Calu3 (cell line): ENCODE measurements at places on chromosomes 1 and 21. TPM values are rescaled to one million over a fixed set of nuclear protein-coding genes. Genes with fewer than 3 reads are reported as not detected.
A peak's percentile ranks its signal among the peaks of the same experiment; 100 is the strongest.

DNA sequence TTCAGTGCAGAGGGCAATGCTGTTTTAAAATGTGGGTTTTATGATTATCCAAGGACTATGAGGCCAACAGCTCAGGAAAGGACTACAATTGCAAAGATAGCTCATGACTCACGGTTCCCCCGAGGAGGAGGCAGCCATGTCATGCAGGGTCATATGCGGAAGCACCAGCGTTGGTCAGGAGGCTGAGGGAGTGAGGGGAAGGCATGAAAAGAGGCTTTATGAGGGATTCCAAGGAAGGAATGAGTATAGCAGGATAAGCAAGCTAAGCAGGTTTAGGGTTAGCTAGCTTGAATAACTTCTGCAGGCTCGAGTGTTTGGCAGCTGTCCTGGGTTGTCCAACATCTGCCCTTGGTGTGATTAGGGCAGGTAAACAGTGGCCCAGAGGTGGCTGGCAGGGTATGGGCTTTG is 495.1 kb downstream of the SETD4 start:
- DNase-seq = peak; percentile 68

The SHE gene
- total RNA-seq = not detected in 2 replicates

The NR5A2 gene
- 6.9 and 9.5 TPM in 2 replicates for total RNA-seq

The AMPD1 gene
- total RNA-seq = not detected in 2 replicates

DNA sequence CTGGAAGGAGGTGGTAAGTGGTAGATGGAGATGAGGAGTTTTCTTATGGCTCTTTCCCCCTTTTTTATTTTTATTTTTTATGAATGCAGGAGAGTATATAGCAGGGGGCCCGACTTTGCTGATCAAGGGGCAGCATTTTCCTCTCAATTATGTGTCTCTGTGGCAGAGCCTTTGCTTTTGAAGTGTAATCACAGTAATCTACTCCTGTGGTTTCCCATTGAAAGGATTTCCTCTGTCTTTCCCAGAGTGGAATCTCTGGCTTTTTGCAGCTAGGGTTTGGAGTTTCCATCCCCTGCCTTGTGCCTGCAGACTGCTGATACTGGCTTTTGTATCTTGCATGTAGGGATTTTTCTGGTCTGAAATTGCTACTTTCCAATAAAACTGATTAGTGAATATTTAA is 29.1 kb downstream of the ARID1A start:
- DNase-seq = no peak

GRCh38 chr21:40404396-40404800 is 442.6 kb downstream of the DSCAM start:
- no peak for DNase-seq

- DNase-seq = no peak
Measured at GRCh38 chr21:18772404-18772803, 368.8 kb upstream of the TMPRSS15 start.

The INAVA gene
- 167 and 175 TPM in 2 replicates for total RNA-seq

GRCh38 chr1:156122519-156123355 is 8.2 kb downstream of the LMNA start:
- DNase-seq = peak; percentile 77

DNA sequence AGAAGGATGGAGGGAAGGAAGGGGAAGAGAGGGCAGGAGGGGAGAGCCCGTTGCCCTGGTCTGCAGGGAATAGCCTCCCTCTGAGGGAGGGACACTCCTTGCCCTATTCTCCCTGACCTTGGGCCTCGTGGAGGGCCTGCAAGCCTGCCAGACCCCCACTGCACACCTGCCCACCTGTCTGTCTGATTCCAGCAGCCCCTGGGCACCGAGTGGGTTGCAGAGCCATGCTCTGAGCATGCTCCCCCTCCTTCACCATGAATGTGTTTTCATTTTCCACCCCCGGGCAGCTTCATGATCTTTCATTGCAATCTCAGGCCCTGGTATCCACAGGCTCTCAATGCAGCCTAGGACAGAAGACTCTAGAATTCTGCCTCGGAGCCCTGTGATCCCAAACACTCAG is 5.1 kb upstream of the NPHP4 start:
- no peak for DNase-seq

DNA sequence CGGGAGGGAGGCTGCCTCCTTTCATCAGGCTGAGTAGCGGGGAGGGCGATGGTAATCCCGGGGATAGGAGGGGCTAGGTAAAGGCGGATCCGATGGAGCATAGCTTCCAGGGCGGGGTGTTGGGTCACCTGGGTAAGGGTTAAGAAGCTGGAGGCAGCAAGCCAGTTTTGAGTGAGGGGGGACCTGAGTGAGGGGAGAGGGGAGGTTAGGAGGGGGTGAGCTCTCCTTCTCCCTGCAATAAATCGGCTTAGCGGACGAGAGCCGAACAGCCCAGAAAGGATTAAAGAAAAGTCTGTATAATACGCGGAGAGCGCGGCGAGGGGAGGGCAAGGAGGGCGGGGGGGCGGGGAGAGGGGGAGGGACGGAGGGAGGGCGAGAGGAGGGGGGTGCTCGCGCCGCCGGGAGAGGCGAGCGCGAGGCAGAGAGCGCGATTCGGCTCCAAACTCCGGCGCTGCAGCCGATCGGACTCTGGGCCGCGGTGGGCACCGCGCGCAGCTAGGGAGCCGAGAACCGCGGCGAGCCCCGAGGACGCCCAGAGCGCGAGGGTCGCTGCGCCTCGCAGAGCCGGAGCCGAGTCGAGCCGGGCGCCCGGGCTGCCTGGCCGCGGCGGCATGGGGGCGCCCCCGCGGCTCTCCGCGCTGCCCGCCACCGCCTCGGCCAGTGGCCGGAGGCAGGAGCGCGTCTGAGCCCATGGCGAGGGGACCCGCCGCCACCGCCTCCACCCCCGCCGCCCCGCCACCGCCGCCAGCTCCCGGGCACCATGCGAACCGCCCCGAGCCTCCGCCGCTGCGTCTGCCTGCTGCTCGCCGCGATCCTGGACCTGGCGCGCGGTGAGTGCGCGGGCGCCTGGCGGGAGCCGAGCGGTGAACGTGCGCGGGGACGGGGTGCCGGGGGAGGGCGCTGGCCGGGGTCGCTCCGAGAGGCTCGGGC is at the start of gene IGSF21:
Gene IGSF21 (plus strand): TSS at position 430 of the 930 bp plus-strand sequence. CDS start 331 bp downstream, at position 761.
- DNase-seq = no peak

GRCh38 chr1:210328746-210329503 is at the start of gene HHAT:
HHAT (plus strand) TSS chr1:210328902; CDS start chr1:210348976, 20,074 bp downstream.
- peak; percentile 84 for DNase-seq

GRCh38 chr1:2151252-2151651 is 43.3 kb downstream of the FAAP20 start:
- DNase-seq = no peak

The CFHR5 gene
- not detected in 2 replicates for total RNA-seq

DNA sequence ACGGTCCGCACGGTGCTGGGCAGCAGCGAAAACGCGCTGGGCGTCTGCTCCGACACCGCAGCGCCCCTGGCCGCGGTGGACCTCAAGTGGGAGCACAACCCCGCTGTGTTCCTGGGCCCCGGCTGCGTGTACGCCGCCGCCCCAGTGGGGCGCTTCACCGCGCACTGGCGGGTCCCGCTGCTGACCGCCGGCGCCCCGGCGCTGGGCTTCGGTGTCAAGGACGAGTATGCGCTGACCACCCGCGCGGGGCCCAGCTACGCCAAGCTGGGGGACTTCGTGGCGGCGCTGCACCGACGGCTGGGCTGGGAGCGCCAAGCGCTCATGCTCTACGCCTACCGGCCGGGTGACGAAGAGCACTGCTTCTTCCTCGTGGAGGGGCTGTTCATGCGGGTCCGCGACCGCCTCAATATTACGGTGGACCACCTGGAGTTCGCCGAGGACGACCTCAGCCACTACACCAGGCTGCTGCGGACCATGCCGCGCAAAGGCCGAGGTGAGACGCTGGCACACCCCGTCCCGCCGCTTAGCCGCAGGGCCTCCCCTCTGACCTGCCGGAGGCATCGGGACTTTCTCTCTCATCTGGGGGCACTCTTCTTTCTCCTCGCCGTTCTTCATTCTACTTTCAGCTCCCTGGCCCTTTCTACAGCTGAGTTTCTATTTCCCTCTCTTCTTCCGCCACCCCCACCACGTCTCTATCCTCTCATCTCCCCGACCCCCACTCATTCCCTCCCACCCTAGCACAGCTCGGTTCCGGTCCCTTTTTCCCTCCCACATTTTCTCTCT is 1.0 kb downstream of the NPR1 start:
- DNase-seq = peak; percentile 28

DNA sequence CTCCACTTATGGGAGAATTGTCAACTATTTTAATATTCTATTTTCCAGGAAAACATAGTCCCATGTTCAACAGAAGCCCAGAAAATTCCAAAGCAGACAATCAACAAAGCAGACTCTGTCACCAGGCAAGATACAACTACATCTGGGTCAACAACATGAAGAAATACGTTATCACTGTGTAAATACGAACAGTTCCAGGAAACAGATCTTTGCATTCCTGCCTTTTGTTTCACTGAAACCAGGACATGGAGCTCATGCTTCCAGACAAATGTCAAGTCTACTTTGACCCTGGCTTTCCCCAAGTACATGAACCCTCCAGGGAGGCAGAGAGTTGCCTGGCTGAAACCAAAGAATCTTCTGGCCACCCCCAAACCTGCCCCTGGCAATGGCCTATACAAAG is 106.7 kb downstream of the SETD4 start:
- no peak for DNase-seq

The TNFSF18 gene
- not detected in 2 replicates for total RNA-seq

The USH2A gene
- not detected in 2 replicates for total RNA-seq

The SPRR5 gene
- total RNA-seq = not detected in 2 replicates

DNA sequence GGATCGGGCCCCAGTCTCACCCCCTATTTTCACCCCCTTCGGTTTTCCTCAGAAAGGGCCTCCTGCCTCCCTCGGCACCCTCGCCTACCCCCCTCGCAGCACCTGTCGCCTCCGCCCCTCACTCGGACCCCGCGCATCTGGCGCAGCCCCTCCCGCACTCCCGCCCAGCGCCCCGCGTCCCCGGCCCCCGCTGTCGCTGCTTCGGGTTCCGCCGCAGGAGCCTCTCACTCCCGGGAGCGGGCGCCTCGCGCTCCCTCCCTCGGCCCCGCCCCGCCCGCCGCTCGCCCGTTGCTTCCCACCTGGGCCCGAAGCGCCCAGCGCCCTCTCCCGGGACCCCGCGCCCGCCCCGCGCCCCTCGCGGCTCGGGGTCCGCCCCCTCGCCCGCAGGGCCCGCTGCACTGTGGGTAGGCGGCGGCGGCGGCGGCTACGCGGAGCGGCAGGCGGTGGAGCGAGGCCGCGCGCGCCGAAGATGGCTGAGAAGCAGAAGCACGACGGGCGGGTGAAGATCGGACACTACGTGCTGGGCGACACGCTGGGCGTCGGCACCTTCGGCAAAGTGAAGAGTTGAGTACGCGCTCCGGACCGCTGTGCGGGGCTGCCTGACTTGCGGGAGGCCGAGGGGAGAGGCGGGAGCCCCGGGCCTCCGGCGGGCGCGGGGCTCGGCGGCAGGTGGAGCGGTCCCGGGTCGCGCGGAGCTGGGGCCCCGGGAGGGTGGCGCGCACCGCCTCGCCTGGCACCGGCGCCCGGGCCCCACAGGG is at the start of gene PRKAA2:
Gene PRKAA2 (plus strand): TSS at position 396 of the 758 bp plus-strand sequence. CDS start 74 bp downstream, at position 470.
- peak; percentile 68 for DNase-seq

The FCGR3B gene
- total RNA-seq = not detected in 2 replicates

The GJA8 gene
- total RNA-seq = not detected in 2 replicates

GRCh38 chr1:111236806-111237205 is 9.3 kb downstream of the CHI3L2 start:
- peak; percentile 22 for DNase-seq

The OLIG2 gene
- total RNA-seq = not detected in 2 replicates

The ATP1A4 gene
- not detected in 2 replicates for total RNA-seq

The PTAFR gene
- total RNA-seq = 2.4 and 2.5 TPM in 2 replicates

GRCh38 chr1:193185901-193186731 is at the start of gene B3GALT2:
B3GALT2 (minus strand) TSS chr1:193186613; CDS start chr1:193181562, 5,051 bp downstream.
- no peak for DNase-seq

DNA sequence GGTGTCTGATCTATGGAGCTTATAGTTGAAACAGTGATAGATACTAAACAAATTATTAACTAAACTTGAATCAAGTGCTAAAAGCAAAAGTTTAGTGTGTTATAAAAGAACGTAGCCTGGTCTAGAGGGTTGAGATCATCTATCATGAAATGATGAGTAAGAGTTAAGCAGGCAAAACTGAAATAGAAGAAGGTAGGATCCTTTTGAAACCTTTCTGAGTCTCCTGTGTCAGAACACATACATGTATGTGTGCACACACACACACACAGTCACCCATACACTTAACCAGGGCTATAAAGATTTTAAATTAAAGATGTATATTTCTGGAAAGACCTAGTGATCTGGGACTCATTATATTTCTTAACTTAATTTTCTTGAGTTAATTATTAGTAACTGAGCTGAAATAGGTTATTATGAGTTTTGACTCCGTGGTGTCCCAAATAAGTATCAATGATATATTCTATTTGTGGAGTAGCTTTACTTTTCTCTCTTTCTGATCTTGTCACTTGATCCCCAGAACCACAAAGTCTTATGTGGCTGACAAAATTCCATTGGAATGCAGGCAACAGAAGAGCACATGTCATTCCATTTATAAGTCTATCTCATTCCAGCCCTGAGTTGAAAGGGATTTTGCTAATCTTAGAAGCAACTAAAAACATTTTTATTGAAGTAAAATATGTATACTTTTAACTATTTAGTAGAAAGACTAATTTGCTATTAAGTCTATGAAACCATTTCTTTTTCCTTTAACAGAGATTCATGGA is 70.7 kb downstream of the PRRX1 start:
- no peak for DNase-seq

The CYP4Z1 gene
- not detected in 2 replicates for total RNA-seq

DNA sequence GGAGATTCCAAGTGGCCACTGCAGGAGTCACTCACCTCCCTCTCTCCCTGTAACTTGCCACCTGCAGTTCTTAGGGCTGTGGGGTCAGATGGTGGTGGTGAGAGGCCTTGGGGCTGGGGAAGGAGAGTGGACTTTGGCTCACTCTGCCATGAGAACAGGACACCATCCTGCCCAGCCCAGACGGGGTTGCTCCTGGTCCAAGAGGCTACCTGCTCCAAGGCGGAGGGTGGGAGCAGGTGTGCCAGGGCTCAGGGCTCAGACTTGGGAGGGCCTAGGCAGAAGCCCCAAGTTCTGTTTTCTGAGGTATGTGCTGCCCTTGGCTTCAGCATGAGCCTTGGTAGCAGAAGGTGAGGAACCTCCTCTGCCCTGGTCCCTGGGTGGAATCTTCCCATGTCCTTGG is 11.4 kb upstream of the KCNC4 start:
- no peak for DNase-seq

The ECM1 gene
- total RNA-seq = 1.6 and 2.8 TPM in 2 replicates

DNA sequence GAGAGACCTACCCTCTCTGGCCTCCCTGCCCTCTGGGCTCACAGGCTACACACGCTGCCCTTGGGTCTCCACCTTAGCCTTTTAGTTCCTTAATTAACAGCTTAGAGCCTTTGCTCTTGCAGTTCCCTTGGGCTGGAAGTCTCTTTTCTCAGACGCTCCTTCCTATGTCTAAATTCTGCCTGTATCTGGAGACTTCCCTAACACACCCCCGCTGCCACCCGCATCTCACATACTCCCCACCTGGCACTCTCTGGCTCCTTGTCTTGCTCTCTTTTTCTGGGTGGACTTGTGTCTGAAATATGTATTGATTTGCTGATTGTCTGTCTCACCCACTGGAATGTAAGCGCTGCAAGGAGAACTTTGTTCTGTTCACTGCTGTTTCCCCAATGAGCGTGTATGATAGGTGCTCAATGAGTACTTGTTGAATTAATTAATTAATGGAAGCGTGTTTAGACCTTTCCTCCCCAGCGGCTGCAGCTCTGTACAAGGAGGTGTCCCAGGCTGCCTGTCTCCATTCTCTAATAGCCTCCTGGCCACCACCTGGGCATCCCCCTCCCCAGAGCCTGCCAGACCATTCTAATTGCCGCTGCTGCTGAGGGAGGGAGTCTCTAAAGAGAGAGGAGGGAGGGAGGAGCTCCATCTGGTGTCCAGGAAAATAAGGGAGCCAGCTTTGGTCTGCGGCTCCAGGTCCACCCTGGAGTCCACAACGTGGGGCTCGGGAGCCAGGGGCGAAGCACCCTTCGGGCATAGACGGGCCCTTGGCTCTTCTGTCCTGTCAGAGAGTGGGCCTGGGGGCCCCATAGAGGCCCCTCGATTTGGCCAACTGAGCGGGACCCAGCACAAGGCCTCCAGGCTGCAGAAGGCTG is 95.4 kb downstream of the RNF220 start:
- peak; percentile 37 for DNase-seq
